ENCODE measurements at places on chromosomes 7 and 10. TPM values are rescaled to one million over a fixed set of nuclear protein-coding genes. Genes with fewer than 3 reads are reported as not detected.

DNA sequence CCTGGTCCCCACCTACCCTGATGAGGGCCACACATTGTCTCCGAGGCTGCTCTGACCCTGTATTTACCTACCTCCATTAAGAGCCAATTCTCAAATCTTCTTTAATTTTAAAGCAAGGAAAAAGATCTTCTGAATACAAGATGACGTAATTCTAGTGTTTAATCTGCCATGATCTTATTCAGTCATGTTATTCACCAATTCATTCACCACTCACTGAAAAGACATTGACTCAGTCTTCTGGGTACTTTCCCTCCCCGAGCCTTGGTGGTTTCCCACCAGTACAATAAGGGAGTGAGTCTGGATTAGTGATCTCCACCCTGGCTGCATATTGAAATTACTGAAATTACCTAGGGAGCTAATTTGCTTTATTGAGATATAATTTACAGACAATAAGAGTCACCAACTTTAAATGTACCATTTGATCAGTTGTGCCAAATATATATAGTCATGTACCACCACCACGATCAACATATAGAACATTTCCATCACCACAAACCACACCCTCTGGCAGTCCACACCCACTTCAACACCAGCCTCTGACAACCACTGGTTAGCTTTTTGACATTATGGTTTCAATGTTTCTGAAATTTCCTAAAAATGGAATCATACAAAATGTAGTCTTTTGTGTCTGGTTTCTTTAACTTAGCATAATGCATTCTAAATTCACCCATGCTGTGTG, 117.5 kb upstream of the UNC5B start:
- no peaks in the 10 kb centered on the region for H3K36me3 ChIP-seq
- H3K27me3 ChIP-seq = peaks cover 3% of the 10 kb centered on the region
- H3K4me1 ChIP-seq = peaks cover 6% of the 10 kb centered on the region
- DNase-seq = no peak

DNA sequence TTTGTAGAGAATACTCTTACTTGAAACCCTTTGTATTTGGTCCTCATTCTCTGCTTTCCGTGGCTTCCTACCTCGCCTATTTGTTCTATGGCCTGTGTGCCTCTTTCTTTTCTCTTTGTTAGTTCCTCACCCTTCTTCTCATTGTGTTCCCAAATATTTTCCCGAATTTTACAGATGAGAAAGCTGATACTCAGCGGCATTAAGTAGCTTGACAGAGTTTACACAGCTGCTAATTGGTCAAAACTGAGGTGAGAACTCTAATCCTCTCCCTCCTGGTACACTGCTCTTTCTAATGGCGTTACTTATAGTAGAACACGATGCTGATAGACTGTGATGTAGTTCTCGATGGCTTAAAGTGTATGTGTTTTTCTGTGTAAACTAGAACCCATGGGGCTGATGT, 80.7 kb upstream of the HDAC9 start:
- H3K4me1 ChIP-seq = no peaks in the 10 kb centered on the region
- no peaks in the 10 kb centered on the region for H3K27me3 ChIP-seq
- no peak overlapping the region for H3K27ac ChIP-seq
- H3K4me3 ChIP-seq = no peak overlapping the region
- no peaks in the 10 kb centered on the region for H3K36me3 ChIP-seq

GRCh38 chr10:8050556-8051108, 3.9 kb upstream of the GATA3 start:
- DNase-seq = no peak
- peak overlapping the region; percentile 75 for H3K4me3 ChIP-seq
- no peaks in the 10 kb centered on the region for H3K36me3 ChIP-seq

The CDHR3 gene
- 1.2 TPM for polyA plus RNA-seq

Measured in keratinocyte (primary cell).